ENCODE measurements at places on chromosomes 6 and 20.

DNA sequence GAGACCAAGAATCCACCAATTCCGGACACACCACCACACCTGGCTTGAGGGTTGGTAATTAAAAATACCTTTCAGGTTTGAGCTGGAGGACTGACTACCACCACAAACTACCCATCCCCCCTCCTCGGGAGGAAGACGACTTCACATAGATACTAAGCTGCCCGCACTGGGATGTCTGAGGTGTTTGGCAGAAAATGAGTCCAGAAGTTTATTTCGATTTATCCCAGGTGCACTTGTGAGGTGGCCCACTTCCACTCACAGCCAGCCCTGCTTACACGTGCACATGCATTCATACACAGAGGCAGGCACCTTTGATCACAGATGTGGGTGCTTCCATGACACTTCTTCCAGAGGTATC, 187.1 kb downstream of the ID4 start:
- peaks cover 40% of the 10 kb centered on the region for H3K27me3 ChIP-seq
- no peaks in the 10 kb centered on the region for H3K4me1 ChIP-seq
- DNase-seq = no peak

GRCh38 chr6:35360349-35361138, 18.2 kb downstream of the PPARD start:
- H3K27ac ChIP-seq = no peak overlapping the region
- no peak for DNase-seq

- peaks cover 12% of the 10 kb centered on the region for H3K4me1 ChIP-seq
- DNase-seq = peak; percentile 11
- peaks cover 51% of the 10 kb centered on the region for H3K36me3 ChIP-seq
- peak overlapping the region; percentile 95 for H3K27ac ChIP-seq
- H3K4me3 ChIP-seq = peak overlapping the region; percentile 98
Observed at GRCh38 chr20:3889489-3890397, 556 bp downstream of the PANK2 start.

DNA sequence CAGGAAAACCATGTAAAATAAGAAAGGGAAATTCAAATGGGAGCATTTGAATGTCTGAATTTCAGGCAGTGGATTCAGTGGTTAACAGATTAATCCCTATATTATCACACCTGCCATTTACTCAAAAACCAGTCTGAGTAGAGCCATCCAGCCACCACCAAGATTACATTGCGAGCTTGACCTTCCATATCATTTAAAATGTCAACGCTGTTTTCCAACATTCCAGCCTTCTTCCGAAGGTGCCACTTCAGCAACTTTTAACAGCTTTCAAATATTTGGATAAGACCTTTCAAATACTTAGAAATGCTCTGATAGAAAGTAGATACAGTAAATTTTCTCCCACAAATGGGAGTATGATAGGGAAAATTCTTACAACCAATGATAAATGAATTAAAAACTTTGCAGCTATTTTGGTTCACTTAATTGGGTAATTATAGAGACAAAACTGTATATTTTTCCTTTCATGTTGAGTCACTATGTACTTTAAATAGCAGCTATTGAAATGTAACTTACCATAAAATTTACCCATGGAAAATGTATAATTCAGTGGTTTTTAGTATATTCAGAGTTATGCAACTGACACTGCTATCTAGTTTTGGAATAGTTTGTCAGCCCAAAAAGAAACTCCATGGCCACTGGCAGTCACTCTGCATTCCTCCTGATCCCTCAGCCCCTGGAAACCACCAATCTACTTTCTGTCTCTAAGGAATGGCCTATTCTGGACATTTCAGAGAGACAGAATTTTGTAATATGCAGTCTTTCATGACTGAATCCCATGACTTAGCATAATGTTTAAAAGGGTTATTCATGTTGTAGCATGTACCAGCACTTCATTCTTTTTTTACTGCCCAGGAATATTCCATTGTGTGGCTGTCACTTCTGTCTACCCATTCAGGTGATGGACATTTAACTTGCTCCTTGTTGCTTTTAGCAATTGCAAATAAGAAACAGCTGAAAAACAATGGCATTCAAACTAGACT, 21.5 kb downstream of the EZR start:
- H3K27me3 ChIP-seq = no peaks in the 10 kb centered on the region
- H3K36me3 ChIP-seq = peaks cover 97% of the 10 kb centered on the region
- peak overlapping the region; percentile 85 for H3K4me3 ChIP-seq
- peak overlapping the region; percentile 93 for H3K27ac ChIP-seq

All from Calu3 (cell line).